ENCODE measurements at places on chromosomes 7 and 10. TPM values are rescaled to one million over a fixed set of nuclear protein-coding genes. Genes with fewer than 3 reads are reported as not detected.

The LAMB4 gene
- total RNA-seq: 3.7 TPM

The GIMAP1 gene
- total RNA-seq: not detected

The AKR1E2 gene
- 2.2 TPM for total RNA-seq

The ADCYAP1R1 gene
- not detected for total RNA-seq

GRCh38 chr7:32257621-32258020, 187.4 kb upstream of the PDE1C start:
- DNase-seq: no peak

DNA sequence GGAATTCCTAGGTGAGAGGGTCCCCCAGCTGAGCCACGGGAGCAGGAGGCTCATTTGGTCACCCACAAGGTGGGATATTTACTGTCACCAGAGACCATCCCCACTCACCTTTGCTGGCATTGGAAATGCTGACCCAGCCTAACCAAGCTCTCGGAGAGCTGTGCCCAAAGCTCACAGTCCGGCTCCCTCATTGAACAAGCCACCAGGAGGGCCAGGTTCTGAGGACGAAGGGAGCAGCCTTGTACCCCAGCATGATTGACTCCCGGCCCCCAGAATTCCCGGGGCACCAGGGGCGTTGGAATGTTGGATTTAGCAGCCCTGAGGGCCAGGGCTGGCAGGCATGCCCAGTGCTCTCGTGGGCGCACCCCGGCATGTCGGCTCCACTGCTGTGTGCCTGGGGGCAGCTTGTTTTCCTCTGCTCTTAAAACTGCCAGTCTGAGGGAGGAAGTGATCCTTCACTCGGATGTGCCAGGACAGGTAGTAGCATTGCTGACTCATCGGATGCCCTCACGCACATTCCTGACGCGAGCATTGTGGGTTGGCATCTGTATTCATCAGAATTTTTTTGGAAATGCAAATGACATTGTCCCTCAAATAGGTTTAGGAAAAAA, 23.3 kb downstream of the CLIP2 start:
- no peak for DNase-seq

DNA sequence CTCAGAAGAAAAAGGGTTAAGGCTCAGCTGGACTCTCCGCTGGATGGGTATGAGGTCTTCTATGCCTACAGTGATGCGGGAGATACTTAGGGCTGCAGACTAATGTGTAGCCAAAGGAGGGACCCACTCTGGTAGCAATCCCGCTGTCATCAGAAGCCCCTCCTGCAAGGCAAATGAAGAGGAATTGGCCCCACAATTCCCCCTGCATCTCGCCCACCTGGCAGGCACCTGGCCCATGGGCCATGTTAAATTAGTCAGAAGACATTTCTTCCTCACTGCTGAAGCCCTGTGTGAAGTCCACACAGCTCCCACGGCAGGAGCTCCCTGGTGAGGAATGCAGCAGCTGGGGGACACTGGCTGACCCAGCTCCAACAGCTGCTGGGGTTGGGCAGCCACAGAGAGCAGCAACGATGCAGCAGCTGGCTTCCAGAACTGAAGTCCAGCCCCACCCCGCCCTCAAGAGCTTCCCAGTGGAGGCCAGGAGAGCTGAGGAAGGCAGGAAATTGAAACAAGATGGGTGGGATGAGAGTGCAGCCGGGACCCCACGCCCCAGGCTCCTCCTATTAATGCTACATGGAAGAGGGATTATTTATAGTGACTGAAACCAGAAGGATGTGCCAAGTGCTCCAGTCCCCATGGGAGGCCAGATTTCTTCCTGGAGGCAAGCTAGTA, 5.5 kb downstream of the VSTM4 start:
- DNase-seq: no peak

GRCh38 chr10:123741711-123742110, 75.6 kb downstream of the GPR26 start:
- no peak for DNase-seq

DNA sequence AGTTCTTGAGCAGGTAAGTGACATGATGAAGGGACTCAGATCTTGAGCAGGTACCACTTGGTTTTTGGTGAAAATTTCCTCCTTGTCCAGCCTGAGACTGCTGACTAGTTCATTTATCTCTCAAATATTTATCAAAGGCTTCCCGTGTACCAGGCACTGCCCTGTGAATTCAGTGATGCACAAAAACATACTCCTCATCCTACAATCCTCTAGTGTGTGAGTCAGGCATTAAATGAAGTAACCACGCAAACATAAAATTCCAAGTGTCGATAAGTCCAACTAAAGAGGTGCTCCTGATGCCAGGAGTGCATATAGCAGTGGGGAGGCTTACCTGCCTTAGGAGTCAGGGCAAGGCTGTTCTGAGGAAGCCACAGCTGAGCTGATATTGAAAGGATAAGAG, 41.5 kb upstream of the LBX1 start:
- no peak for DNase-seq

DNA sequence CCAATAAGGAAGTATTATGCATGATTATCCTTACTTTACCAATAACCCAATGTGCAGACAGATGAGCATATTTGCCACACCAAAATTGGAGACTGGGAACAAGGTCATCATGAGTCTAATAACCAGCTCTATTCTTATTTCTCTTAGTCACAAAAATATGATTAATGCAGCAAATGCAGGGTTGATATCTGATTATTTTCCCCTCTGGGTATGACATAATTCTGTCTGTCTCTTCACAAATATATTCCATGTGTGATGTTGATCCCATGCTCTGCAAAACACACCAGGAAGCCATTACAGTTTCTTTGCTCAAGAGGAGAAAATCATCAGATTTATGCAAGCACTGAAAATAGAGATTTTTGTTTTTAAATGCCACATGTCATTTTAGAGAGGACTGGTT, 196.5 kb upstream of the DGKB start:
- no peak for DNase-seq

DNA sequence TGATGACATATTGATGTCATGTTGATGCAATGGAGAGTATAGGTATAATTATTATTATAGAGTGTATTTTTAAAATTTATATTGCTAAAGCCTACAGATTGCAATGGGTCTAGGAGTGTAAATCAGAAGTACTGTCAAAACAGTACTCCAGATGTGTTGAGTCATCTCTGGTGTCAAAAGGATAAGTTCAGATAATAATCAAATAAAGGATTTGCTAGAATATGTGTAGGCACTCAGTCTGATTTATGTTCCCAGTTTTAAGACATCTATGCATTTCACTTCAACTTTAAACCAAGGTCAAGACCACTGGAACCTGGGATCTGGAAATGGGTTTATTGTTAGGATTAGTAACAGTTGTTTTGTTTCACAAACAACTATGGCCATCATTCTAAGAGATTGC, 342.3 kb upstream of the BMPER start:
- no peak for DNase-seq

Measured in epithelial cell of proximal tubule (primary cell).